GM19239 (cell line): ENCODE measurements at places on chromosomes 3 and 15.
A peak's percentile ranks its signal among the peaks of the same experiment; 100 is the strongest.

GRCh38 chr15:86139828-86140227, 60.2 kb downstream of the AGBL1 start:
- DNase-seq, result peak; percentile 9

DNA sequence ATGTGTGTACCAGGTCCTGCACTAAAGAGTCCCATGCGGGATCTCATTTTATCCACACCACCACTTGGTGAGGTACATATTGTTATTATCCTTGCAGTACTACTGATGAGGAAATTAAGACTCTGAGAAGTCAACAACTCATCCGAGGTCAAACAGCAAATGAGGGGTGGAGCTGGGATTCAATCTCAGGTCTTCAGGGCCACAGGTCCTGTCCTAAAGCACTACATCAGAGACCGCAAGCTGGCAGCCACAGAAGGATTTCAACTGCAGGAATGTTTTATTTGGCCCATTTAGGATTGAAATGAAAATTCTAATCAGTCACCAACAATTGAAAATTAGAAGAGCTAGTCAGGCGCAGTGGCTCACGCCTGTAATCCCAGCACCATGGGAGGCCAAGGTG, 131.4 kb downstream of the ADAMTS17 start:
- DNase-seq, result no peak

DNA sequence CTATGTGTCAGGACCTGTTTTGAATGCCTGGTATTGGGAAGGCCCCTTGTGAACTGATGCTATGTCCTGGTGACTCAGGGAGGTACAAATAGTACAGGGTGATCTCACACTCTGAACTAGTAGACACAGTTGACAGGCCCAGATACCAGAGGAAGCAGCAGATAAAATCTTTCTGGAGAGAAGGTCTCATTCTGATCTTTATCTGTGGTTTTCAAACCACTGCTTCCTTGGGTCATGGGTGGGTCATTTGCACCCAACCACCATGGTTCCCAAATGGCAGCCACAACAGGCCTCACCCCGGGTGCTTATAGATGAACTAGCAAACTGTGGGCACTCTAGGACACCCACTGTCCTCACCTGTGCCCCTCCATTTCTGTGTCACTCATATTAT, 43.4 kb downstream of the PXYLP1 start:
- no peak for DNase-seq

GRCh38 chr3:9035961-9036360, 72.7 kb upstream of the RAD18 start:
- DNase-seq, result no peak

GRCh38 chr3:159987291-159987711, 1.3 kb upstream of the IL12A start:
- DNase-seq, result no peak

DNA sequence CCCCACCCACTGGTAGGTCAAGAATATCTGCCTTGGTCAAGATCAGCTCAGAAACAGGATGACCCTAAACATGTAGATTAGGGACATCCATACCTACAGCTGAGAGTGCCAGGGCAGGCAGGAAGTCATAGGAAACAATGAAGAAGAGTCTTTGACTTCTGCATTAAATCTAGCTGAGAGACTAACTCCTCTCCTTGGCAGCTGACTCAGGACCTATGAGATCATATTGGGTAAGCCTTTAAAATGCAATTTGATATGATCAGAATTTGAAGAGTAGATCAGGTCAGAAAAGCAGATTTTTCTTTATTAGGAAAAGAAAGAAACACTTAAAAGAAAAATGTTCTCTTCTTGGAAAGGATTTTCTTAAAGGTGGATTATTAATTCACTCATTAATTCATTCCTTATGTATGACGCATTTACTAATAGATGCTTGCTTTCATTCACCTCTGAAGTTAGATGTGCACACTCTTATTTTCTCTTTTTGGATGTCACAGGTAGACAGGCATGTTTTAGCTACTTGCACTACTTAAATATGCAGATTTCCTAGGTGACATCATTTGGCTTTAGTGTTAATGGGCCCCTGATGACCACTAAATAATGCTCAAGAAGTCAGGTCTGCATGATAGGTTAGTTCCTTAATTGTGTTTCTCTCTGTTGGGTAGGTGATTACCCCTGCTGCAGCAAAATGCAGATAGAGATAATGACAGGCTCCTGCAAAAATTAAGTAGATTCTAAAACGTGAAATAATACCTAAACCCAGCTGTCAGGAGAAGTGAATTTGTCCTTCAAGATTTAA, 35.7 kb upstream of the GSK3B start:
- DNase-seq, result no peak

DNA sequence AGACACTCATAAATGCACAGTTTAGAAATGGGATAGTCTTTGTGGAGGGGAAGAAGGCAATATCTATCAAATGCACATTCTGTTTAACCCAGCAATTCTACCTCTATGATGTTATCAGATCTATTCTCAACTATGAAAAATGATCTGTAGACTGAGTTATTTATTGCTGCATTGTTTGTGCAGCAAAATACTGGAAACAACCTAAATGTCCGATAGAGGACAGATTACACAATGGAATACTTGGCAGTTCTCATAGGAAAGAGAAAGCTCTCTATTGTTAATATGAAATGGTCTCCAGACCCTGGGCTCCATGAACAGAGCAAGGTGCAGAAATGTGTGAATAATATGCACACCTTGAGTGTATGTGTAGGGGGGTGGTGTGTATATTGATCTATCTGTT, 49.0 kb upstream of the SELENOK start:
- no peak for DNase-seq

- peak; percentile 57 for DNase-seq
Measured at GRCh38 chr15:78264304-78265136, at the start of gene DNAJA4. TSS of gene DNAJA4 (plus strand) at chr15:78264562. CDS start at chr15:78264764, 202 bp downstream.

- DNase-seq, result peak; percentile 12
Measured at GRCh38 chr3:161371441-161372320, at the start of gene SPTSSB. TSS of gene SPTSSB (minus strand) at chr3:161371517. CDS start at chr3:161346323, 25,194 bp downstream.

- no peak for DNase-seq
Measured at GRCh38 chr15:88074386-88074785, 182.2 kb downstream of the NTRK3 start.

DNA sequence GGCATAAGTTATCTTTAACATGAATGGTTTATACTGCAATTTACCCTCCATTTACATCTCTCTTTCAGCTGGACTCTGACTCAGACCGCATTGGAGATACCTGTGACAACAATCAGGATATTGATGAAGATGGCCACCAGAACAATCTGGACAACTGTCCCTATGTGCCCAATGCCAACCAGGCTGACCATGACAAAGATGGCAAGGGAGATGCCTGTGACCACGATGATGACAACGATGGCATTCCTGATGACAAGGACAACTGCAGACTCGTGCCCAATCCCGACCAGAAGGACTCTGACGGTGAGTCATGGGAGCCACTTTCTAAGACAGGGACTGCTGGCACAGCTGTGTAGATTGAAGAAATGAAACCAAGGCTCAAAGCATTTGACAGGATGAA, 11.6 kb downstream of the THBS1 start:
- DNase-seq, result no peak

DNA sequence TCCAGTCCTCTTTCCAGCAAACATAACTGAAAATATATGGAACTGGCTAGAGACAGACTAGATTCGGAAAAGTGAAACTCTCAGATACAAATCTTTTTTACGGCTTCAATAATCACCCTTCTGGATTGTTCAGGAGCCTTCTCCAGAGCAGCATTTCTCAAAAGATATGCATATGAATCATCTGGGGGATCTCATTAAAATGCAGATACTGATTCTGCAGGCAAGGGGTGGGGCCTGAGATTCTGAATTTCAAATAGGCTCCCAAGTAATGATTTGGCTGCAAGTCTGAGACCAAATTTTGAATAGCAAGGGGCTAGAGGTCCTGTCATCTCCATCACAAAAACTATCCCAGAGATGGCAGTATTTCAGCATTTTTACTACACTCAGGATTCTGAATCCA, 165.4 kb downstream of the CTNNB1 start:
- no peak for DNase-seq

GRCh38 chr3:160754371-160754854, 1.6 kb upstream of the PPM1L start:
- no peak for DNase-seq

DNA sequence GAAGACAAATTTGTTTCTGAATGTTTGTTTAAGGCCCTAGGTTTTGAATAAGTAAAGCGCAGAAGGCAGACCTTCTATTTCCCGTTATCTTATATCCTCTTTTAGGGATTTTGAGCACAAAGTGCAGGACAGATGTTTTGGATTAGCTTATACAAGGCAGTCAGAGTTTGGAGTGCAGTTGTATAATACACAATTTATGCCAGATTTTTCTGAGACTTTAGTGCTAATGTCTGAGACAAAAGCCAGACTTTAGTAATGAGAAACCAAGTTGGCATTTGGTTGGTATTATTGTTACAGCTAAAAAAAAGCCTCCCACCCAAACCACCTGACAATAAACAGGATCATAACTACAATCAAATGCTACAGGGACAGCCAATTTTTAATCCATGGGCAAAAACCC, 309.9 kb upstream of the SATB1 start:
- DNase-seq, result no peak

DNA sequence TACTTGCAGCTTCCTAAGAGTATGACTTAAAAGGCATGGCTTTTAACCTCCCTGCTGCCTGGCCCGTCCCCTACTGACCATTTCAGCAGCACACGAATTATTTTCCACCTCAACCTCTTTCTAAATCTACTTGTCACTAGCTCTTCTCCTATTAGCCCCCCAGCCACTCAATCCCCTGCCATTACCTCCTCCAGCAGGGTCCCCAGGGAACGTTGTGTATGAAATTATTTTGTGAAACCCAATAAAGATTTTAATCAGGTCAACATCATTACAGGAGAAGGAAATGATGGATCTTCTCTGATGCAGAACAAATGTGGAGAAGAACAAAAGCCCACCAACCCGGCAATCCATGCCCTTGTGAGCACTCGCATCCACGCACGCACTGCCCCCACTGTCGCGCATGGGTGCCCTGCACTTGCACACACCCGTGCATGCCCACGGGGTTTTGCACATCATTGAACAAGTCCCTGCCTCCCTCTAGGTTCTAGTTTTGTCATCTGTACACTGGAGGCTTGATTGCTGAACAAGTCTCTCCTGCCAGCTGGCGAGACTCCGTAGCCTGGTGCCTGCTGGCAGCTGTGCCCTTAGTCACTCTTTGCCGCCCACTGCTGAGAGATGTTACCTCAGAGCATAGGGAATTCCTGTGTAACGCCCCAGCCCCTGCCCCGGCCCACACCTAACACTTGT, 51.6 kb downstream of the LINGO1 start:
- no peak for DNase-seq

GRCh38 chr3:43388915-43389314, 102.6 kb downstream of the SNRK start:
- DNase-seq, result no peak

DNA sequence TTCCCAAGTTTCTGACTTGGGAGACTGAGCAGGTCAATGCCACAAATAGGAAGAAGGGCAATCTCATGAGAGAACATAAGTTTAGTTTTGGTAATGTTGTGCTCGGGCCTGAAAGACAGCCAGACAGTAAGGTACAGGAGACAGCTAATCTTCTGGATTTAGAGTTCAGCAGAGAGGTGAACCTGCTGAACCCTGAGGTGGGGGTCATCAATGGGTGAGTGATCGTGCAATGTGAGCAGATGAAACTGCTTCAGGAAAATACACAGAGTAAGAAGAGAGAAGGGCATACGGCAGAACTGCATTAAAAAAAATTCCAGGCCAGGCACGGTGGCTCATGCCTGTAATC, 23.3 kb downstream of the RUBCN start:
- no peak for DNase-seq

DNA sequence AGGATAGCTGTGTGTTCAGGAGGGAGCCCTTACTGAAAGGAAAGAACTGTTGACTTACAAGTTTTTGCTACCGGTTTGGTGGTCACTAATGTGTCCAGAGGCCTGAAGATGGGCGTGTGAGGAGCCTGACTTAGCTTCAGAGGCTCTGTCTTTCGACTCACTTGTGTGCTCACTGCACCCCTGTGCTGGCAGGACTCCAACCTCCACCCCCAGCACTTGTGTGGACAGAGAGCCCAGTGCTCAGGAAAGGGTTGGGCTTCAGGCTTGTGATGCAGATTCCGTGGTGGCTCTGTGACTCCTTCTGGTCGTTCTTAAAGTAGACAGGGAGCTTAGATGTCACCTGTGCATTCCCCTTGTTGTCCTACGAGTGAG, 100.9 kb downstream of the PGPEP1L start:
- DNase-seq, result no peak

- DNase-seq, result no peak
Measured at GRCh38 chr15:25740383-25741255, 122.5 kb downstream of the ATP10A start.

- DNase-seq, result no peak
Measured at GRCh38 chr15:33089878-33090757, 104.4 kb downstream of the FMN1 start.

DNA sequence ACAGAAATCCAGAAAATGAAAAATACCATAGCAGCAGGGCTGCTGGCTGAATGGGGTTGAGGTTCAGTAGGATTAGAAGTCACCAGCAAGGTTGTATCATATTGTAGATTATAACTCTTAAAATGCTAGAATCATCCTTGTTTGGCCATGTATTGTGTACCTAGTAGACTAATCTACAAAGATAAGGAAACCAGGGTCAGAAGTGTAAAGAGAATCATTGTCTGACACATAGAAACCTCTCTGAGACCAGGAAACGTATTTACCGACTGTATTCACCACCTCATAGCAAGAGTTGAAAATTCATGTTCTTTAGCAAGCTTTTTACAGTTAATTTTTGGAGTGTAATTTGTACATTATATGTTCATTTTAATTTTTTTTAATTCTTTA, 168.8 kb downstream of the ECT2 start:
- DNase-seq, result no peak

- DNase-seq, result no peak
Measured at GRCh38 chr3:170233530-170233929, 11.3 kb downstream of the PRKCI start.
